Stomach (tissue), 19 donors: ENCODE measurements at places on chromosomes 2 and 18. TPM values are rescaled to one million over a fixed set of nuclear protein-coding genes. Genes with fewer than 3 reads are reported as not detected.

Gene UNC80
- 0.08 TPM for polyA plus RNA-seq

- no peak for DNase-seq
These were observed 30.9 kb downstream of the EPHA4 start for GRCh38 chr2:221541131-221541735.

Gene TRIM54
- 0.13 TPM for polyA plus RNA-seq

Gene ADCY3
- 21.7 TPM for polyA plus RNA-seq

Gene PFN4
- 0.48 TPM for polyA plus RNA-seq
